Activated naive CD4-positive, alpha-beta T cell treated with anti-CD3 and anti-CD28 coated beads, Interleukin-2, amount 10 ng/mL, durations not matched to agents 7 days and 5 days (primary cell): ENCODE measurements at places on chromosomes 3 and 15.
A peak's percentile ranks its signal among the peaks of the same experiment; 100 is the strongest.

- no peak for DNase-seq
These were observed 82.5 kb downstream of the USP13 start for GRCh38 chr3:179735321-179735720.

GRCh38 chr3:124730941-124731297 lies 667 bp downstream of the UMPS start:
- DNase-seq = peak; percentile 39

GRCh38 chr15:46177219-46177618 lies 542.4 kb downstream of the SQOR start:
- no peak for DNase-seq

DNA sequence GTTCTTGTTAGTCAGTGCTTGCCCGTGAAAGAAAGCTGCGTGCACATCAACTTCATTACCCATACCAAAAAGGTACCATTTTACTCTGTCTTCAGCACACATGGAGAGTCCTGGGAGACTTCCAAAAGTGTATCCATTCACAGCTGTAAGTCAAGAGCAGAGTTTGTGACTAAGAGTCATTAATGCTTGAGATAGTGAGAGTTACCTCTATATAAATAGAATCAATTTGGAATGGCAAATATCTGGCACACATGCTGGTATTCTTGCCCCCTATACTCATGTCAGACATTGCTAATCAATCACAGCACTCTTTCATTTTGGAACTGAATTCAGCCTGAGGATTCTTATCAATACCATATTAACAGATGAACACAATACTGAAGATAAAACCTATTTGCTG lies 14.2 kb downstream of the CP start:
- no peak for DNase-seq

- no peak for DNase-seq
These were observed 57.9 kb downstream of the CMSS1 start for GRCh38 chr3:99875581-99875928.

DNA sequence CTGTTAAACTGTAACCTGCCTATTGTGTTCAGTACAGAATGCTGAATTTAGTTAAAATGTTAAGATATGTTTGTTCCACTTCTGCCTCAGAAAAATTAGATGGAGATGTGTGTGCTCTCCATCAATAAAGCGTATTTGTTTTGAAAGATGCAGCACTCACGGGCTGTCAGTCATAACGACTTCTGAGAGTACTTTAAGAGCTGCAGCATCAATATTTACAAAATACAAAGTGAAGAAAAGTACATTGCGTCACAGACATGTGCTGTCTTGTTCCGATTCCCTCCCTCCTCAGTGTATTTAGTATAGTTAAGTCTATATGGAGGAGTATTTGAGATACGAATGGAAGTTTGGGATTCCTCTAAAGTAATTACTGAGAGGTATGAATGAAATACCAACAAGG lies 166.6 kb downstream of the BBX start:
- DNase-seq = no peak

- no peak for DNase-seq
These were observed 172.6 kb downstream of the RBMS3 start for GRCh38 chr3:29453284-29454001.

- no peak for DNase-seq
These were observed 182.8 kb downstream of the THRB start for GRCh38 chr3:24311881-24312280.

GRCh38 chr3:43243590-43244587 lies 42.5 kb upstream of the SNRK start:
- peak; percentile 28 for DNase-seq

- DNase-seq = no peak
These were observed 34.0 kb upstream of the ARHGEF3 start for GRCh38 chr3:56835650-56836227.

GRCh38 chr15:80059786-80060355 lies 395 bp downstream of the ZFAND6 start:
- DNase-seq = no peak

DNA sequence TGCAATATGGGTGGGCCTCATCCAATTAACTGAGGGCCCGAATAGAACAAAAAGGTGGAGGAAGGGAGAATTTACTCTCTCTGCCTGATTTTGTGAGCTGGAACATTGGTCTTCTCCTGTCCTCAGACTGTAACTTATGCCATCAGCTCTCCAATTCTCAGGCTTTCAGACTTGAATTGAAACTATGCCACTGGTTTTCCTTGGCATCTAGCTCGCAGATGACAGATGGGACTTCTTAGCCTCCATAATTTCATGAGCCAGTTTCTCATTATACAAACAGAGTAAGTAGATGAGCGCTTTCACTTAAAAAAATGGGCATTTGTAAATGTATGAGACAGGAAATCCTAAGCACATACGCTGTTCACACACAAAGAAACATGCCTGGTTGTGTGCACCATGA lies 8.7 kb upstream of the PTX3 start:
- no peak for DNase-seq

DNA sequence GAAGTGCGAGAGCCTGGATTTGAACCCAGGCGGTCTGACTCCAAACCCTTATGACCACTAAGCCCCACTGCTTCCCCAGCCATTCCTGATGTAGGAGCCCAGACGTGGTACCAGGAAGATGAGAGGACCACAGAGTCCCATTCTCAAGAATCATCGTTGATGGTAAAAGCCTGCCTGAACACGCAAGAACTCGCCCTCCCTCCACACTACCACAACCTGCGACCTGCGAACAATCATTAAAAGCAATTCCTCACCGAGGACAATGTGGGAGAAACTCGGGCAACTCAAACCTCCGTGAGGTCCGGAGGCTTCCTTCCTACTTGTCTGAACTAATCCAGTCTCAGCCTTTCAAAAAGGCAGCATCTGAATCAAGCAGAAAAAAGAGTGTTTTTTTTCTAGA lies 10.3 kb downstream of the MAGI1 start:
- DNase-seq = no peak

DNA sequence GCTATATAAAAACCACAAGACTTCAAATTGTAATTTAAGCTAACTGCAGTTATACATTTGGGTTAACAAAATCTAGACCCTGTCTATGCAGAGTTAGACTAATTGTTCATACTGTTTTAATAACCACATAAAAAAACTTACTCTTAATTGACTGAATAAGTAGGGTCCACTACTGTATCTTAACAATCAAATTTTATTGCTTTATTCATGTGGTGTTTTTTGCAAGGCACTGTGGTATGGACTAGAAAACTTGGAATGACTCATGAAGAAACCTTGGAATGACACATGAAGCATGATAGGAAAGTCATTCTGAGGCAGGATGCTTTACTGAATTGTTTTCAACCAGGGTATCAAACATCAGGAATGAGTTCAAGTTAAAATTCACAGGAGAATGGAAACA lies 2.3 kb downstream of the SERP1 start:
- DNase-seq = no peak

DNA sequence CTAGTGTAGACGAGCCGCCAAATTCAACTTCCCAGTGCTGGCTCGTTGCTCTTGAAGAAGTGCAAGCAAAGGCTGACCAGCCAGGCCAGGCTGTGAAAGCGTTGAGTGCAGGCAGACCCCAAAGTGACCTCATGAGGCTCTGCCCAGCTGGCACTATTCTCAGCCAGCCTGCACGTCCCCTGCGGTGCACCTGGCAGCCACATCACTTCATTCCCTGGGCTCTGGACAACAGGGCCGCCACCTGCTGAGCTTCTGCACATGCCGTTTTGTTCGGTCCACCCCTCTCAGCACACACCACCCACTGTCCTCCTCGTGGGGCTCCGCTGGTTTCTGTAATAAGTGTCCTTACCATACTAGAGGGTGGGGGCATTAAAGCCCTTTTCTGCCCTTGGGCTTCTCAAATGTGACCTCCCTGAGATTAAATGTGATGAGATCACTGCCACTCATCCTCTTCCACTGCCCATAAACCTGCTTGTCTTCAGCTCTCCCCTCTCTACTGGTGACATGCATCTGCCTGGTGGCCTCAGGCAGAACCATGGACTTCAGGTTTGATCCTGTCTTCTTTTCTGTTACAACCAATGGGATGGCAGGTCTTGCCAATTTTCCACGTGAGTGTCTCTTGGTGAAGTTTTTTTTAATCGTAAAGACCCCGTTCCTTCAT lies 6.1 kb downstream of the RASGRF1 start:
- no peak for DNase-seq

- no peak for DNase-seq
These were observed 52.4 kb downstream of the ANP32A start for GRCh38 chr15:68768321-68768720.

GRCh38 chr3:78183906-78184599 lies 1144.2 kb downstream of the ROBO2 start:
- no peak for DNase-seq

DNA sequence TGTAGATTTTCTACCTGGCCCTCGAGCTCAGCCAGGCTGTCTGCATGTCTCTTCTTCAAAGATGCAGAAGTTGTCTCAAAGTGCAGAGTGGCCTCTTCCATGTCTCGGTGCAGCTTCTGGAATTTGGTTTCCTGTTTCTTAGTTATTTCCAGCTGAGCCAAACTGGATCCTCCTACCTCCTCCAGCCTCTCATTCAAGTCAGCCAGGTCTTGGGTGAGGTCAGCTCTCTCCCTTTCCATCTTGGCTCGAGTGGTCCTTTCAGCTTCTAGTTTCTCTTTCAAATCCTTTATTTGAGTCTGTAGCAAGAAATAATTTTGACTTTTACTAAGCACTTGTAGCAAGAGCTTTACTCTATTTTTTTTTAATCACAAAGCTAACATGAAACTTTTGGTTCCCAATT lies 81.8 kb downstream of the MYH15 start:
- no peak for DNase-seq

DNA sequence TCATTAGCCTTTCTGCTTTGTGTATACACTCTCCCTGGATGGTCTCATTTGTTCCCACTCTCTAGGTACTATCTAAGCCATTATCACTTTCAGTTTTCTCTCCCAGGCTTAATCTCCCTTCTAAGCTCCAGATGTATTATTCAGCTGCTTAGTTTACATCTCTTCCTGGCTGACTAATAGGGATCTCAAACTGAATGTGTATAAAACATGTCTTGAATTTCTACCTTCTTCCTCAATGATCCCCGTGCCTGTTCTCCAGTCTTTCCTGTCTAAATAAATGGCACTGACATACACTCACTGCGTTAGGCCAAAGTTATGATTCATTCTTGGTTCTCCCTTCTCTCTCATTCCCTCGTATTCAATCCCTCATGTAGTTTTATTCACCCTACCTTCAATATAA lies 127.3 kb downstream of the NR2F2 start:
- no peak for DNase-seq

- DNase-seq = peak; percentile 70
These were observed 4.4 kb downstream of the DALRD3 start for GRCh38 chr3:49013738-49014660.

DNA sequence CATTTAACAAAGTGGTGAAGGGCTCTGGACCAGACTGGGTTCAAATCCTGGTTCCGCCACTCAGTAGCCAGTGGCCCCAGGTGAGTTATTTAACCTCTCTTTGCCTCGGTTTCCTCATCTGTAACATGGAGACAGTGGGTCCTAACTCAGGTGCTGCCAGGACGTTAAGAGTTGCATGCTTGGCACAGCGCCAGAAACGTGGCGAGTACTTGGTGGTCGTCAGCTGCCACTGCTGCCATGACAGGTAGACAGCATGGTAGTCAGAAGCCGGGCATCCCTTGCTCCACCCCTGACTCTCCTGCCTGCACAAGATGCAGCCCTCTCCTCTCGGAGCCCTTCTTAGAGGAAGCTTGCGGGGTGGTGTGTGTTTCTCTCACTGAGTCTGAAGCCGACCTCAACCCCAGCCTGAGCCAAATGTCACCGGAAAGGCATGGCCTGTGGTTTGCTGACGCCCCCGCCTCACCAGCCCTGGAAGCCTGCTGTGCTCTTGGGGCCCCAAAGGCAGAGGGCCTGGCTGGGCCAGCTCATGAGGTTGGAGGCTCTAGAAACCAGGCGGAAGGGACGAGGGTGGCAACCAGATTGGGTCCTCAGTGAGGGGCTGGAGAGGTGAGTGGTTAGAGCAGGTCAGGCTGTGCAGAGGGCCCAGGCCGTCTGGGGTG lies 160.8 kb upstream of the TLE3 start:
- DNase-seq = peak; percentile 81

- no peak for DNase-seq
These were observed 418.4 kb upstream of the RARB start for GRCh38 chr3:25009665-25010064.

DNA sequence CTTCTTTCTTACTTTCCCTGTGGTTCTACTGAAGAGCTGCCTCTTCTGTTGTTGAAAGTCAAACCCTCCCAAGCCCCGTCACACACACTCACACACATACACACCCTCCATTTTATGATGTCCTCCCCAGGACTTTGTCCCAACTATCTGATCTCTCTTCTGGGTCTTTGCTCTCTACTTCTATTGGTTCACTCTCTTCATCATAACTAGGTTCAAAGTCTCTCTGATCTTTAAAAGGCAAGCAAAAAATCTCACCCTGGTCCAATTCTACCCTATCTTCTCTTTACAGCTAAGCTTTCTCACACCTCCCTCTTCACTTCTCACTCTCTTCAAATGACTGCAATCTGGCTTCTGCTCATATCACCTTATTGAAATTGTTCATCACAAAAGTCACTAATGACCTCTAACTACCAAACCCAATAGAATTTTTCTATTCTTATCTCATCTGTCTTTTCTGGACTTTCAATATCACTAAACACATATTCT lies 34.8 kb downstream of the LRRFIP2 start:
- DNase-seq = no peak
